NK-92 treated with Interleukin-12 subunit alpha and Interleukin-12 subunit beta, amount 100 ng/mL, for 24 hours (cell line): ENCODE measurements at places on chromosomes 6 and 20.

- DNase-seq: no peak
These were observed 65.6 kb downstream of the STMND1 start for GRCh38 chr6:17167327-17167979.

DNA sequence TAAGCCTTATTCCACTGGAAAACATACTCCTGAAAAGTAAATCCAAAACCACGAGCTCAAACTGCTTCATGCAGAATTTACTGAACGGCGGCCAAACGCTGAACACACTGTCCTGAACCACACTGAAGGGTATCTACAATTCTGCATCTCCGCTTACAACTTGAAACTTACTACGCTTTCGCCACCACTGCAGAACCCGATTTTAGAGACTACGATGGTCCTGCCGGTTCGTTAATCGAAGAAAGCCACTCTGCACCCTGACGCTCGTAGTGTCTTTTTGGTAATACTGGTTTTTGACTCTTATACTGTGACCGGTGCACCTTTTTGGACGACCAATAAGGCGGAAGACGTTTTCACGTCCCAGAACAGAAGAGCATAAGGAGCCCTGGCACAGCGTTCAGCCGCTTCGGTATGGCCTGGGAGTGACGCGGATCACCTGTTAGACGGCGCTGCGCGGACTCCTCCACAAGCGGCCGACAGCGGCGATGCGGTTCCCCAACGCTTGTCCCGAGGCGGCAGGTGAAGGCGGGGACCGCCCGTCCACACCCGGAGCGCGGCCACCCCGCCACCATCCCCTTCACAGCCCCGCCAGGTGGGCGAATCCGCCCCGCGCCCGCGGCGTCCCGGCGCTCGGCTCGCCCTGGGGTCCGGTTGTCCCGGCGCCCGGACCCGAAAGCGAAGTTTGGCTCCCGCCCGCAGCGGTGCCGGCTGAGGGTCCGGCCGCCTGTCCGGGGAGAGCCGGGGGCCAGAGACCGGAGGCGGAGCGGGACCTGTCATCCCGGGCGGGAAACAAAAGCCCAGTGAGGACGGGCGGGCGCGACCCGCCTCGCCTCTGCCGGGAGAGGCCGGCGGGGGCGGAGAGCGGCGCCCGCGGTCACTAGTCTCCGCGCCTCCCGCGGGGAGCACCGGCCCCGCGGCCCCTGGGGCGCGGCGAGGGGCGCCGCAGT lies 784 bp downstream of the FKBP5 start:
- DNase-seq: peak; percentile 59

DNA sequence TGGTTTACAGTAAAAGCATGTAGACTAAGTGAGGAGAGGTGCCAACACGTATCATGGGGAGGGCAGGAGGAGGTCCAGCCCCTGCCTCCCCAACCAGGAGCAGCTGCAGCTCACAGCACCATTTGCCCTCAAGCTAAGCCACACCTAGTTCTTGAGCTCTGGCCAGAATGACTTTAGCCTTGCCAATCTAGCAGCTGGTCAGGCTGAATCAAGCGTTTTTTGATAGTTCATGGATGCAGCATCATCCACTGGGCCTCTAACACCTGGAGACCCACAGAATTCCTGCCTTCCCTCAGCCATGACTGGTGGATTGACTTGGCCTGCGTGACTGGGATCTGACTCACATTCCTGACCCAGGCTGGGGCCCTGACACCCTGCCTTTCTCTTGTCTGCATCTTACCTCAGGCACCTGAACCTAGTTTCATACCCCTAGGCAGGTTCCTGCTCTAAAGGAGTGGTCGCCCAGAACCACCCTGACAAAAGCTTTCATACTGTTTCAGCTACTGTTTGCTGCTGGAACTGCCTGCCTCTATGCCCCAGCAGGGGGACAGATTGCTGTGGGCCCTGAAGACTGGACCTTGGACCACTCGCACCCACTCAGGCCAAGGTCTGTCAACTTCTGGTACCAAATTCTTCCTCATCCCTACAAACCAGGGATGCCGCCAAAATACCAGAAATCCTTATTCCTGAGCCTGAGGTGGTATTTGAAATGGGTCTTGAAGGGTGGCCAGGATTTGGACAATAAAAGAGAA lies 122.3 kb downstream of the QRSL1 start:
- no peak for DNase-seq

DNA sequence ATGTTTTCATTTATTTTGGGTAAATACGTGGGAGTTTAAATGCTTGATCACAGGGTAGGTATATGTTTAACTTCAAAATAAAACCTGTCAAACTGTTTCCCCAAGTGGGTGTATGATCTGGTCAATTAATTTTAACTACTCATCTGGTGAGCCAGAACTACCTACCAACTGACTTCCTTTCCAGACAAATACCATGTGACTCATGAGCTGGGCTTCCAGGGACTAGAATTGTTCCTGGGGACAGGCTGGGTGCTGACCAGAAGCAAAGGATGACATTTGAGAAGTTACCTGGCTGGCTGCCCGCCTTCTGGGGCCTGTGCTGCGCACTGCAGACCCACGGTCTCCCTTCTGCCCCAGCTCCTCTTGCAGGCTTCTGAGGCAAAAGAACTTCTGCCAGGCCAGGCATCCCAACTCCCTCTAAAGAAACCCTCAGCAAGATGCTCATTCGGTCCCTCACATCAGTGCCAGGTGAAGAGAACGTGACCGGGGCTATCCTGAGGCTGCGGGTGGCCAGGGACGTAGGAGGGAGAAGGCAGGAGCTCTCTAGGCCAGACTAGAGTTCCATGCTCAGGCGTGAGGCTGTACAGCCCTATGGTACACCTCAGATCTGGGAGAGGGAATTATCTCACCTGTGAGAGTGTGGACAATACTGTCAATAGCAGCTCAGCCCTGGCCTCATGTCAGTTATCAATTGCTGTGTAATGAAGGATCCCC lies 103.6 kb downstream of the JPH2 start:
- DNase-seq: no peak

DNA sequence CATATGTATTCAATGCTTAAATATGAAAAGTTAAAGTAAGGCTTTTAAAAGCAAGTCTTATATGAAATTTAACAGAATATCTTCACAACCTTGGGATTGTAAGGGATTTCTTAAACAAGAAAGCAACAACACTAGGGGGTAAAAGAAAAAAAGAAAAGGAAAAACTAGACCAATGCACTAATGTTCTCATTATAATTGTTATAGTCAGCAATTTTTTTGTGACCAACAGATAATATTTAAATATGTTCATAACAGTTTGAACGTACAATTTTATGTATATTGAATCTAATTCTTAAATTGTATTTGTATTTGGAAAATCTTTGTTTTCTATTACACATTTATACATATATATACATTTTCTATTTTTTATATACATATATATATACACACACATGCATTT lies 1397.8 kb upstream of the ADGRB3 start:
- no peak for DNase-seq

DNA sequence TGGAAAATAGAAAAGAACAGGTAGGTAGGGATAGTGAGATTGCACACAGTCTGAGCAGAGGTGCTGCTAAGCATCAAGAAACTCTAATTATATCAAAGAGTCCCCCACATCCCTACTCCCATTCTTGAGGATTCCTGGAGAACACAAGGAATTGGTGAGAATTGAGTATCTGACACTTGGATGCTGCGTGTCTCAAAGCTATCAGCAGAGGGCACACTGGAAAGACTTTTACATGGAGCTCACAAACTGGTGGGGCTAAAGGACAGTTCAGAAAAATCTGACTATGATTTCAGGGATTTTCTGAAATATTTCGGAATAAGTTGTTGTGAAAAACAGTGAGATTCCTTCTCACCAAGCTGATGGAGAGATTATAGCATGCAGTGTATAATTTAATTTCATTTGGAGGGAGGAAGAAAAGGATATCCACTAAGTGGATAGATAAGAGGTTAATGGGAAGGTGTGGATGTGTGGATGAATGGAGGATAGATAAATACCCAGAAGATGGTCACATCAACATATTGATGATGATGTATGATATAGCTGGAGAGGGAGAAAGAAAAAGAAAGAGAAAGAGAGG lies 215.4 kb upstream of the DEFB112 start:
- no peak for DNase-seq

DNA sequence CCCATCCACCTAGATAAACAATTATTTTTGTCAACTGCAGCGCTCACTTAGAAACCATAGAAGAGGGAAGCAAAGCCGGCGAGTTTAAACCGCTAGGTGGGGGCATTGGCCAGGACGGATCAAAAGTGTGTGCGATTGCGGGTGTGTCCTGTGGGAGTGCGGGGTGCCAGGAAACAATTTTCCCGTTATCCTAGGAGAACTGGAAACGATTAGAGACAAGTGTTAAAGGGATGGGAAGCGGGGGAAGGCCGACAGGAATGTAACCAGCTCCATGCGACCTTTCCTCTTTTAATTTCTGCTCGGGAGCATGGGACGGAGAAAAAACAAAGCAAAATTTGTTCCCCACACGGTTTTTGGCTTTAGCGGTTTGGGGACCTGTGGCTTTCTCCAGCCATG lies 2.8 kb upstream of the HTR1B start:
- DNase-seq: no peak

- no peak for DNase-seq
These were observed 262.8 kb upstream of the MAN1A1 start for GRCh38 chr6:119612176-119612891.

- DNase-seq: no peak
These were observed 185.3 kb downstream of the BACH2 start for GRCh38 chr6:90111387-90111786.

DNA sequence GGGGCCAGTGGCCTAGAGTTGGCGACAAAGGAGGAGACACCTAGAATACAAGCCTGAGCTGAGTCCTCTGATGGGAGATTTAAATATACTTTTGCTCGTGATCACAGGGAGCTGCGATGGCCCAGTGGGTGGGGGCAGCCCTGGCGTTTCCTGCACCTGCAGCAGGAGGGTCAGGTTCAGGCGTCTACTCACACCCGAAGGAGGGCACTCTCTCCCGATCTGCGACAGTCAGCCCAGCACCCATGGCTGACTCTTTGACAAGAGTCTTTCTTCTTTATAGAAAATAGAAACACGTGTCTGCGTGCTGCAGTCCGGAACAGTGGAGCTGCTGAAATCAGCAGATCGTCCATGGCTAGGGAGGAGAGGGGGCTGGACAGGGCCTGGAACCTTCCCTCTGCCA lies 338.2 kb downstream of the CDH4 start:
- no peak for DNase-seq

- no peak for DNase-seq
These were observed 7.7 kb downstream of the CCN6 start for GRCh38 chr6:112061605-112062004.

GRCh38 chr20:32478576-32478975 lies 106.6 kb downstream of the NOL4L start:
- no peak for DNase-seq

GRCh38 chr6:14134211-14134910 lies 16.8 kb downstream of the CD83 start:
- DNase-seq: no peak

DNA sequence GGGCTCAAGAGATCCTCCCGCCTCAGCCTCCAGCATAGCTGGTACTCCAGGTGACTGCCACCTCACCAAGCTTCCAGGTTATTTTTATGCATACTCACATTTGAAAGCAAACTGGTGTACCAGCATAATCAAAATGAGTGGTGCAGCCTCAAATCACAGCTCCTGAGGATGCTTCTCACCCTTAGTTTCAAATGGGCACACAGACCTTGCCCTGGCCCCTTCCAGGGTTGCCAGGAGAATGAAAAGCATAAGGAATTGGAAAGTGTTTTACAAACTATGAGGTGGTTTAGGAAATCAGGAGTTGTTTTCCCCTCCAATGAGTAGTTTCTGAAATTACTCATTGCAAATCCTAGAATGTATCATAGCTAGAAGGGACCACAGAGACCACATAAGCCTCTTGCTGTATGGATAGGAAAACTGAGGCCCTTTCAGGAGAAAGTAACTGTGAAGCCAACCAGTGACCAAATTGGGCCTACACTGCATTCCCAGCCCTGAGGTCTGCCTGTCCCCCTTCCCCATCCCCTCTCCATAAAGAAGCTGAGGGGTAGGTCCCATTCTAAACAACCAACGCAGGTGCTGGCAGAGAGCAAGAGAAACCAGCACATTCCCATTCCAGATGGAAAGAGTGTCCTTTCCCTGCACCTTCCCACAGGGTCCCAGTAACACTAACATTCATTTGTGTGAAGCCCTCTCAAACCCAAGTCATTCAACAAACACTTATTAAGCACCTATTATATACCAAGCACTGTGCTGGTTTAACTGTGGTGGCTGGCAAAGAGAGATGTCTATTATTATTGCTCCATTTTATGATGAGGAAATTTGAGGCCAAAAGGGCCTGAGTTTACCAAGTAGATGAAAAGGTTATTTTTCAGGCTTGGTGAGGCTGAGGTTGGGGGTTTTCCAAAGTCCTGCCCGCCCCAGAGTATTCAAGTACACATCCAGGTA lies 2.1 kb upstream of the E2F1 start:
- no peak for DNase-seq

GRCh38 chr20:23614163-23614562 lies 8.4 kb upstream of the CST9 start:
- no peak for DNase-seq

- no peak for DNase-seq
These were observed 65.1 kb downstream of the ADNP start for GRCh38 chr20:50866036-50866685.

DNA sequence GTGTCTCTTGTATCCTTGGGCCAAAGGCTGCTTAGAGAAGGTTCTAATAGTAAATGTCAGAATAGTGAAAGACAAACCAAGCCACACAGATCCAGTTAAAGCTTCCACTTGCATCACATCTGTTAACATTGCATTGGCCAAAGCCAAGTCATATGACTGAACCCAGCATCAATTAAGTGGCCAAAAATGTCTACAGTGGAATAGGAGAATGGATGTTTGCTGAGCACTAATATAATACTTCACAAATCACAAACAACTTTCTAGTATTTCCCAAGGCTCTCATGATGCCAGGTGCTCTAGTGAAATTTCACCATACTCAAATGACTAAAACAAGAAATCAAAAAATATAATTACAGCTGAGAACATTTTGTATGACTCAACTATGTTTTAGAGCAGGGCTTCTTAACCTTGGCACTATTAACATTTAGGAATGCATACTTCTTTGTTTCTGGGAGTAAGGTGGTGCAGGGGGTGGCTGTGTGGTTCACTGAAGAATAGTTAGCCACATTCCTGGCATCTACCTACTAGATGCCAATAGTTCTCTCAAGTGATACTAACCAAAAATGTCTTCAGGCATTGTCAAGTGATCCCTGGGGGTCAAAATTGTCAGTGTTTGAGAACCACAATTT lies 148.0 kb upstream of the SPTLC3 start:
- no peak for DNase-seq

- no peak for DNase-seq
These were observed 64.0 kb downstream of the JAG1 start for GRCh38 chr20:10609770-10610169.

DNA sequence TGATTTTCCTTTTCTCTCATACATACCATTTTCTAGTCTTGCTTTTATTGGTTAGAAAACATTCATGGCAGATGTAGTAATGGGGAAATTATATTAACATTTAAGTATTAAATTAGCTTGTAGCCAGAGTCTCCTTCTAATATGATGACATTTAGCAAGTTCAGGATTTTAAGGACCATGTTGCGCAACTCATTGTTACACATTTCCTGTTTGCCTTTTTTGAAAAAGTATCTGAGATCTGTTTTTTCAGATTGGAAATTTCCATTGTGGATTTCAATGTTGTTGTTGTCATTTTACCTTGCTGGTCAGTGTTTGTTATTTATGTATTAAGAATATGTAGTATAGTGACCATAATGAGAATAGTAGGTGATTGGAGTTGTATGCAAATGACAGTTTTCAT lies 38.7 kb downstream of the CDKAL1 start:
- no peak for DNase-seq
